ENCODE measurements at places on chromosomes 1 and 21.

GRCh38 chr1:112700290-112701226, 6.4 kb downstream of the RHOC start:
- DNase-seq: peak; percentile 65

- DNase-seq: no peak
These were observed 125.4 kb downstream of the TBX15 start for GRCh38 chr1:118862755-118863154.

GRCh38 chr1:180428782-180429695, 73.3 kb downstream of the ACBD6 start:
- no peak for DNase-seq

DNA sequence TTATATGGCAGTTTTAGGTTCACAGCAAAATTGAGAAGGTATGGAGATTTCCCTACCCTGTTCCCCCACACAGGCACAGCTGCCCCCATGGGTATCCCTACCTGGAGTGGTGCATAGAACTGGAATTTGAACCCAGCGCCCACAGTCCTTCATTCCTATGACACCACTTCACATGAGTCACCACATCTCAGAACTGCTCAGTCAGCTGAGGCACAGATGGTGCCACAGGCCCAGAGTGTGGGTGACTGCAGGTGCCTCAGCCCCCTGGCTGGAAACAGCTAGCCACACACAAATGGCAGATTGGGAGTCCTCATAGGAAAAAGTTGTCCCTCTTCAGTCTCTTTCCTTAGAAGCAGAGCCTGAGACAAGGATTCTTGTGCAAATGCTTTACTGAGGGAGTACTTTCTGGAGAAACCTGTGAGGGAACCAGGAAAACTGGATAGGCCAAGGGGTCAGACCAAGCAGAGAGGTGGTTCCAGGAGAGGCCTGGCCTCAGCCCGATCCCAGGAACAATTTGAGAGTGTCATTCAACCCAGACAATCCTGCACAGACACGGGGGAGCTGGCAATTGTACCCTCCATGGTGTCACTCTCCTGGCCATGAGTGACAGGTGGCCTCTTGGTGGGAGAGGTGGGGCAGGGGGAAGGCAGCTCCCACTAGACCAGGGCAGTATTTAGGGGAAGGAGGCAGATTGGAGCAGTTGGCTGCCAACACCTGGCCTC, 6.9 kb downstream of the PLA2G2D start:
- no peak for DNase-seq

- no peak for DNase-seq
These were observed 28.2 kb upstream of the KCNJ6 start for GRCh38 chr21:37944496-37944895.

DNA sequence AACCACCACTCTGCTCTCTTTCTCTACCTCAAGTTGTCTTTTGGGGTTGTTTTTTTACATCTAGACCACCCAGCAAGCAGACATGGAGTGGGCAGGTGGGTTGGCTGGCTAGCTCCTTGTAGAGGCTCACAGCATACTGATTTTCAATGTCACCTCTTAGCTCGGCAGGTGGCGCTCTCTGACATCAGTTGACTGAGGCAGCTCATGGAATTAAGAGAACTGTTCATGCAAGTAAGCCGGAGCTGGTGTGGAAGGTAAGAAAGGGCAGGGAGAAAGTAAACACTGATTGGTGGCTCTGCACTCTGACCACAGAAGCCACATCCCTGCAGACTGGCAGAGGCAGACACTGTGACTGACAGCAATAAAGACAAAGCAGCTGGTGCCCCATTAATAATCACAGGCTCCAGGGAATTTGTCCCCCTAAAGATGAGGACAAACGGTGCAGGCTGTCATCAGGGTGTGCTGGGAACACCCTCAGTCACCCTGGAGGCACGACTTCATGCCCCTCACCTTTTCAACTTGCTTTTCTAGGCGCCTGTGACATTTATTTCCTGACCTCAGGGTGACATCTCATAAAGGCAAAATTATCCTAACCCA, 226.8 kb downstream of the LMX1A start:
- DNase-seq: peak; percentile 16

GRCh38 chr1:218397752-218398339, 52.7 kb downstream of the TGFB2 start:
- DNase-seq: no peak

DNA sequence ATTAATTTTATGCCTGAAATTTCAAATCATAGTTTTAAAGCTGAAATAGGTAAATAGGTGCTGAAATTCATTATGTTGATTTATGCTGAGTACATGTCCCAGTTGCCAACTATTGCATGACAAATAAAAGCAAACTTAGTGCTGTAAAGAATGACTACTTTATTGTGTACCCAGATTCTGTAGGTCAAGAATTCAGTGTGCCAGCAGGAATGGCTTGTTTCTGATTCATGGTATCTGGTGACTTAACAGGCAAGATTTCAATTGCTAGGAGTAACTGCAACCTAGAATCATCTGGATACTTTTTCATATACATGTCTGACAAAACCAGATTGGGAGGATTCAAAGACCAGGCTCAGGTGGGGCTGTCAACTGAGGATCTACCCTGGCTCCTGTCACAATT, 678.4 kb upstream of the ADAMTS5 start:
- DNase-seq: no peak

- no peak for DNase-seq
These were observed 628.1 kb downstream of the PLPP3 start for GRCh38 chr1:55951291-55951690.

DNA sequence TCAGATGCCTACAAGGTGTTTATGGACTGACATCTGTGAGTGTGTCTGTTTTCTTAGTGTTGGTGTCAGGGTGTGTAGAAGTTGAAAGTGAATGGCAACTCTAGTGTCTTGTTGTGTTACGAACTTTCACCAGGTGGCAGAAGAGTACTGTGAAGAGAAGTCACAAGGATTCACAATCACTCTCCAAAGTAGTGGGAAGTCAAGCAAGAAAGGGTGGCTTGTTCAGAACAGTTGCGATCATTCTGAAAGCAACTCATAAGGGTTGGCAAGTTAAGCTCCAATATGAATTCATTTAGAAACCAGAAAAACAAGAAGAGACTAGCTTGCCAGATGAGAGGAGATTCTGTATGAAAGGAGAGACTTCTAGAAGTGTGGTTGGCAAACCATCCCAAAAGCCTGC, 86.1 kb downstream of the FASLG start:
- DNase-seq: no peak

- DNase-seq: no peak
These were observed 170.3 kb downstream of the RGS7 start for GRCh38 chr1:241186716-241187115.

GRCh38 chr1:201217851-201218250, 27.2 kb downstream of the IGFN1 start:
- no peak for DNase-seq

DNA sequence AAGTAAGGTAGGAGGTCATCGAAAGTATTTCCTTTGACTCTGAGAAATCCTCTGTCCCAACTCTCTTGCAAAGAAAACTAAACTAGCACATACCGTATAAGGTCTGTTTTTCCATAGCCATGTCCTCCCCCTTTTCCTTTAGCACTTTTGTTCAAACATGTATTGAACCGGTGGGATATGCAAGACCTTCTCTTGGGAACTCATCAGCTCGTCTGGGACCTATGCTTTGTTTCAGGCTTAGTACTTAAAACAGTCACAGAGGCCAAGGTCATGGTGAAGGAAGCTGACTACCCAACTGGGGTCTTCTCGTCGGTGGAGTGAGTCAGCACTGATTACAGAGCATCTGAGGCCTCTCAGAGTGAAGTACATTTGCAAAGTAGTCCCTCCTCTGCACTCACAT, 185.0 kb downstream of the ZBTB18 start:
- DNase-seq: no peak

DNA sequence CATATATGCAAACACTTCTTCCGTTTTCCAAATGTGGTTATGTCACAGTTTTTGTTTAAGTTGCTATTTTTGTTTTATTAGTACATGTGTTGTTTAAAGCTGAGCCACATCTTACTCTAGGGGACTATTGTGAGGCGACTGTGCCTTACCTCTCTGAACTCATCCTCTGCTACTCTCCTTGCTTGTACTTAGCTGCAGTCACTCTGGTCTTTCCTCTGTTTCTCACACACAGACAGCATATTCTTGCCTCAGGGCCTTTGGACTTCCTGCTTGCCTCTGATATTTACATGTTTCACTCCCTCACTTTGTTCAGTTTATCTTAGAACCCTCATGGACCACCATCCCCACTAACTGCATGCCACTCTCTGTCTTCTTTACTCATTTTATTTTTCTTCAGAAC, 101.1 kb downstream of the MACF1 start:
- DNase-seq: no peak

DNA sequence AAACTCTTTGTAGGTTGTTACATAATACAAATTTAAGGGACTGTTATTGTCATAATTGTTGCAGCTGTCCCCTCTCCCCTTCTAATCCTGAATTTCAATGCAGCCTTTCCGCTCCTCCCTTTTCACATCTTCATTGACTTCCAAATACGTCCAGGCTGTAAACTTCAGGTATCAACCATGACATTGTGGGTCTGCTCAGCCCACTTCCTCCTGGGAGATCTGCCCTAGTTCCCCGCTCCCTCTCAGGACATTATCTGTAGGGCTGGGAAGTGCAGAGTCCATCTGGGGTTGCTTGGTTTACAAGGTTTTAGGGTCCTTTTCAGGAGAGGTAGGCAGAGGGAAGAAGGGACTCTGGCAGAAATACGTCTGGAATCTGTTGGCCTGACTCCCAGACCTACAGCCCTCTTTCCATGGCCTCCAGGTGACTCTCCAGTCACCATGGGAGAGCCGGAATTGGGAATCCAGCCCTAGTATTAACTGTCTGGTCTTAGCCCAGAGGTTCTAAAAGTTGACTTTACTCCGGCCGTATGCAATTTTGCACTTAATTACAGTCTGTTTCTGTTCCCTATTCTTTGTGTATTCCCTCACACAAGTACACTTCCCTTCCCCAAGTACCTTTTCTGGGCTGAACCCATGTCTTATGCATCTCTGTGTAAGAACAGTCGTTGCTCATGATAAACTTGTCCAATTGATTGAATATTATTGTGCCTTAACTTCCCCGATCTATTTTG, 4.7 kb upstream of the DENND2D start:
- no peak for DNase-seq

DNA sequence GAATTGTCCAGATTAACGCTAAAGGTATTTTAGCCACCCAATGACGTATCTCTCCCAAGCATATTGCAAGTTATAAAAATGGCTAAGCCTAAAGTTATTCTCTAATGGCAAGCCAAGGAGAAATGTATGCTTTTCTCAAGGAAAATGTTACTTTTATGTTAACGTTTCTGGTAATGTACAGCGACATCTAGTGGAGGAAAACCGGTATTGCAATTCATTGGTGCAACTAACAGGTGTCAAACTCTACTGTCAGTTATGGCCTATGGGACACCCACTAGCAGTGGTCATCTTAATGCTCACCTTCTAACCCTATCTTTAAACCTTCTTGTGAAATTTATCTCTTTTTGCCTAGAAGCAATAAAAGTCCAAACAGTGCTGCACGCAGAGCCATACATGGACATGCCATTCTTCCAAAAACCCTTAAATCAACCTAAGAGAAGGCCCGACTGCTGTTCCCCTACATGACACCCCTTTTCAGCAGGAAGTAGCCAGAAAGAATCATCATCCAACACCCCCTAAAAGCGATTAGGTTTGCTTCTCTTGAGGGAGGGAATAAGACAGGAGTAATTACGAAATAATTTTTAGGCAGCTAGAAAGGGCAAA, 68.7 kb upstream of the LRIF1 start:
- peak; percentile 35 for DNase-seq

DNA sequence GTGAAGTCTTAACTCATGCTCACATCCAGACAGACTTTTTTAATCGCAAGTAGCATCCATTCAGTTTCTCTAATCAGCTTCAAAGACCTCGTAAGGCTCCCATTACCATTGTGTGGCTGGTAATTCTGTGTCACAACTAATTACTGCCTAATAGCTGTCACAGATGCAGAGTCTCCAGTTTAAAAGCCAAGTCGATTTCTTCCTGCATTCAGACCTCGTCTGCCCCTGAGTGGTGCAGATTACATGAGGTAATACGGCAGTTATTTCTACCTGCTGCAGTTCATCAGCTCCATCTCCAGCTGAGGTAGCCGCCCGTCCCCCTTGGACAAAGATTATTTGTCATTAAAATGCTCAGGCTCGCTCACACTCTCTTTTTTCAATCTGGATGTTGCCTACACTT, 34.4 kb upstream of the OLIG2 start:
- DNase-seq: no peak

DNA sequence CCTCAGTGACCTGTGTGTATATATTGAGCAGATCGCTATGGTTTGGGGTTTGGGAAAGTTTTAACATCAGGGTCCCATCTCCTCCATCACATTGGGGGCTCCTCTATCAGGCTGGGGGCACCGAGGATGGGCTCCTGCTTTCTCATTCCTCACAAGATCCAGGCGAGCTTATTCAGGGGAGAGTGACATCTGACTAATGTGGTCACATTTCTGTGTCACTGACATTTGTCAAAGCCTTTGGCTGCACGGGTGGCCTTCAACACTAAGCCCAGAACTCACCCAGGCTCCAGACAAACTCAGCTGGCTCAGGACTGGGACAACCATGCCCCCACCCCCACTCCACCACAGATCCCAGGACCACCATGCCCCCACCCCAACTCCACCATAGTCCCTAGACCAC, 103.3 kb upstream of the IFFO2 start:
- DNase-seq: no peak

DNA sequence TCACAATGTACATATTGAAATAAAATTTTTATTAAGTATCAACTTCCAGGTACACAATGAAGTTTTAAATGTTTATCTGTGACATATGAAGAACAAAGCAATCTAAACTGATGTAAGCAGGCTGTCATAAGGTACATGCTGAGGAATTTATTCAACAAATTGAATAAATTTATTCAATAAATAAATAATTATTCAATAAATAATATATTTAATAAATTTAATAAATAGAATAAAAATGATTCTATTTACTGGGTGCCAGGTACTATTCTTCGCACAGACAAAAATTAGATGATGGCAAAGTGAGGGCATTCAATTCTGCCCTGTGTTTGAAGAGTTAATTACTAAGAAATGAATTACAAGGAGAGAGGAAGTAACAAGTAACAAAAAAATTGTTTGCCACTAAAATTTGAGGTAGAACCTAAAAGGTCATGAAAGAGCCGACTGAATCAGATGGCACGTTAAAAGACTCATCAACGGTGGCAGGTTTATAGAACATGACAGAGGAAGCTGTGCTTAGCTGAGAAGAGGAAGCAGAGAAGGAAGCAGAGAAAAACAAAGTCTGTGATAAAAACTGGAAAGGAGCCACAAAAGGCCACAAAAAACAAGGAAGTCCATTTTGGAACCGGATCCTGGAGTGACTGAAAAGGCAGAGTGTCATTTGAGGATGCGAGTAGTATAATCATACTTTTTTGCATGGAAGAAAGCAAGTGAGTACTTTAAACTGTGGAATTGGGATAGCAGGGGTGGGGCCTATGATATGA, 2.2 kb upstream of the USP24 start:
- DNase-seq: no peak

- DNase-seq: no peak
These were observed 135.4 kb upstream of the BACE2 start for GRCh38 chr21:41032541-41032940.

- DNase-seq: no peak
These were observed 15.0 kb upstream of the ANGPTL1 start for GRCh38 chr1:178885869-178886268.

- no peak for DNase-seq
These were observed 9.8 kb upstream of the NLRP3 start for GRCh38 chr1:247406014-247406656.
